Stimulated activated CD4-positive, alpha-beta T cell treated with anti-CD3 and anti-CD28 coated beads, Interleukin-4, amount 100 ng/mL, for 1 hour (primary cell): ENCODE measurements at places on chromosomes 2 and 18.

- no peak for DNase-seq
Measured at GRCh38 chr2:2187196-2187595, 143.9 kb downstream of the MYT1L start.

GRCh38 chr2:127313406-127313805, 19.5 kb upstream of the ERCC3 start:
- no peak for DNase-seq

GRCh38 chr18:78069784-78070664, 820.4 kb downstream of the GALR1 start:
- no peak for DNase-seq

GRCh38 chr2:145654746-145655145, 1134.8 kb upstream of the ZEB2 start:
- DNase-seq = no peak

DNA sequence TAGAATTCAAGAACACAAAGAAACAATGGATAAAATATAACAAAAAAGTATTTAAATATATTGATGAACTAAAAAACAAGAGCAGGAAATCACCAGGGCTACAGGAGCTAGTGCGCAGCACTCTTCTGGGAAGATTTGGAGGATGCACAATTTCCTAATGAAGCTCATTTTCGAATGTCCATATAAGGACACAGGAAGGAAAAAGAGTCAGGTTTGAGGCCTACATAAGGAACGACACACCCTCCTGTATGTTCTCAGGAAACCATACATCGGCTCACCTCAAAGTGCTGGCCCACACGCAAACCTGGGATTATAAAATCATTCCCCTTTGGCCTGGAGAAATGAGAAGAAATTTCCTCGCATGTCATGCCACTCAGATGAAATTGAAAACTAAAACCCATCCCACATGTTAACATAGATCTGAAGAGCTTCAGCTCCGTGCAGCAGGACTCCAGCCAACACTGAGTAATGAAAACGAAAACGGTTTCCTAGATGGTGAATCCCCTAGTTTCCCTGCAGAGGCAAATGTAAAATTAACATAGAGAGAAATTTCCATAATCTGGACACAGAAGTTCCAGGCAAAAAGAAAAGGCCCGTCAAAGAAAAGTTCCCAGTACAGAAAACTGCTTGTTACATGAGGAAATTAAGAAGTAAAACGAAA, 825.8 kb downstream of the SOCS6 start:
- no peak for DNase-seq

GRCh38 chr2:46229134-46230063, 67.8 kb upstream of the EPAS1 start:
- DNase-seq = no peak

GRCh38 chr2:210540900-210541289, 15.5 kb upstream of the CPS1 start:
- DNase-seq = no peak

DNA sequence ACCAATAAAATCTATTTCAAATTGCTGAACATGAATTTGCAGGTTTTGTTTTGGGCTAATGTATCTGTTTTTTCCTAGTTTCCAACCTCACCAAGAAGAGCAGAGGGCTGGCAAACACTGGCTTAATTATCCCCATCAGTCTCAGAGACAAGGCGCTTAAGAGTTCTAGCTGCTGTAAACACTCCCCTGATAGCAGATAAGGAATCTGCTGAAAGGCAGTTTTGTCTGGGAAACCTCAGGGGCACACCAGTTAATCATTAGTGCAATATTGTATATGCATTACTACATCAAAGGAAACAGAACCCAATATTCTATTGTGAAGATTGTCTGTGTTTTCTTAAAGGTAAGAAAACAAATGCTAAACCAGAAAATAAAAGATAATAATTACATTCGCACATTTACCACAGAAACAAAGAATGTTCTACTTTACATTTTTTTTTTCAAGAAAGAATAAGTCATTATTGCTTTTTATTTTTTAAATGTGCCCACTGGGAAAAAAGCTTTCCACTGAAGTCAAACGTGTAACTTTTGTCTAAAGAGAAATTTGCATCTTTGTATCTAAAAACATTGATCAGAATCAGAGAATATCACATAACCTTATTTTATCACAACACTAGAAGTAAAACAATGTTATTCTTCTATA, 179.1 kb downstream of the ERBB4 start:
- DNase-seq = no peak

GRCh38 chr2:69212238-69213028, 174.6 kb downstream of the GFPT1 start:
- no peak for DNase-seq

DNA sequence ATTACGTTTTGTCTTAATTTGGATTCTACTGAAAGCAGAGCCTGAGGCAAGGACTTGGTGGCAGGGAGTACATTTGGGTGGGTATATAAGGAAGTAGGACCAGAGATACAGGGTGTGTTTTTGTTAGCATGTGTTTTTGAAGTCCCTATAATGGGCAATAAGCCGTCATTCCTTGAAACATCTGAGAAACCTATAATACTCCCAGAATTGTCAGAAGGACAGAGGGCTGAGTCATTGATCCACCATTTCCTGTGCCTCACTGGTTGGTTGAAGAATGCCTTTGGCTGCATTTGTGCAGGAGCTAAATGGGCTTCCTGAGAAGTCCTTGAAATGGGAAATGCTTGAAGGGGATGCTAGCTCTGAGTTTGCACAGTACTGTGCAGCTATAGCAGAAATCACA, 281.8 kb upstream of the ZEB2 start:
- no peak for DNase-seq

DNA sequence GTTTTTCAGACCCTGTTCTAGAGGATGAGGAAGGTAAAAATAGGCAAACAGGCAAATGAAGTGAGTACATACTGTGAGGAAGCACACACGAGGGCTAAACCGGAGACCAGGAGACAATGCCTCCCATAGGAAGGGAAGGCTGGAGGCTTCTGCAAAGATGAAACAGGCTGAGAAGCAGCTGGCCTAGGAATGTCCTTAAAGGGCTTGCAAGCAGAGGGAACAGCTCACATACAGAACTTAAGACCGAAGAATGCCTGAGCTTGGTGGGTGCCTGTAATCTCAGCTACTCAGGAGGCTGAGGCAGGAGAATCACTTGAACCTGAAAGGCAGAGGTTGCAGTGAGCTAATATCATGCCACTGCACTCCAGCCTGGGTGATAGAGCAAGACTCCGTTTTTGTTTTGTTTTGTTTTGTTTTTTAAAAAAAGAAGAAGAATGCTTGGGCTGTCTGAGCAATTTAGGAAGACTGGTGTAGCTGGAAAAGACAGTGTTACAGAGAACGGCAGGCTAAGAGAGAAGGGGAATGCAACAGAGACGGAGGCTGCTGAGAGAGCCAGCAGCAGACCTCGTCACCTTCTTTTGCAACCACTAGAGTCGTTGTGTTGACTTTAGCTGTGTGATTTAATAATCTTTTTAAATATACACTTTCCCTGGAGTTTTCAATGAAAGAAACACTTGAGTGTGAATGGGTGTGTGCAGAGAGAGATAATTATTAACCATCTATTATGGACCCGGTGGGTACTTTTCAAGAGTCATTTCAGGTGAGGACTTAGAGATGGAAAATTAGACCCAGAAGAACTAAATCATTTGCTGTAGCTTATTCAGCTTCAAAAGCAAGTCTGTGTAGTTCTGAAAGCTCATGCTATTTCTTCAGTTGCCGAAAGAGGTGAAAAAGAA, 232.8 kb downstream of the GALR1 start:
- DNase-seq = no peak

- DNase-seq = no peak
Measured at GRCh38 chr18:79525556-79526467, 130.1 kb downstream of the NFATC1 start.

DNA sequence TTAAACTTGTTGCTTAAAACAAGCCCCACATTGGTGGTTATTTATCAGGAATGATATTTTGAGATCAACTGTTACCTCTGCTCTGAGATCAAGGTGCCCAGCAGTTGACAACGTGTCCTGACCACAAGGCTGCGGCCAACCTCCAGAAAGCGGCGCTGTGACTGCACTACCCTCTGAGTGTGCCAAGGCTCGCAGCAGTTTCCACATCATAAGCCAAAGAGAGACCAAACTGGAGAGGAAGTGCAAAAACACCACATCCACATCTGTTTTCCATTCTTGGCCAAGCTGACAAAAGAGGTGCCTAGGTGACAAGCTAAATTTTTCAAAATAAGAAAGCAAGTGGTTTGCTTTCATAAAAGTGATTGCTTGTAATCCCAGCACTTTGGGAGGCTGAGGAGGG, 410.8 kb upstream of the POU3F3 start:
- DNase-seq = no peak

DNA sequence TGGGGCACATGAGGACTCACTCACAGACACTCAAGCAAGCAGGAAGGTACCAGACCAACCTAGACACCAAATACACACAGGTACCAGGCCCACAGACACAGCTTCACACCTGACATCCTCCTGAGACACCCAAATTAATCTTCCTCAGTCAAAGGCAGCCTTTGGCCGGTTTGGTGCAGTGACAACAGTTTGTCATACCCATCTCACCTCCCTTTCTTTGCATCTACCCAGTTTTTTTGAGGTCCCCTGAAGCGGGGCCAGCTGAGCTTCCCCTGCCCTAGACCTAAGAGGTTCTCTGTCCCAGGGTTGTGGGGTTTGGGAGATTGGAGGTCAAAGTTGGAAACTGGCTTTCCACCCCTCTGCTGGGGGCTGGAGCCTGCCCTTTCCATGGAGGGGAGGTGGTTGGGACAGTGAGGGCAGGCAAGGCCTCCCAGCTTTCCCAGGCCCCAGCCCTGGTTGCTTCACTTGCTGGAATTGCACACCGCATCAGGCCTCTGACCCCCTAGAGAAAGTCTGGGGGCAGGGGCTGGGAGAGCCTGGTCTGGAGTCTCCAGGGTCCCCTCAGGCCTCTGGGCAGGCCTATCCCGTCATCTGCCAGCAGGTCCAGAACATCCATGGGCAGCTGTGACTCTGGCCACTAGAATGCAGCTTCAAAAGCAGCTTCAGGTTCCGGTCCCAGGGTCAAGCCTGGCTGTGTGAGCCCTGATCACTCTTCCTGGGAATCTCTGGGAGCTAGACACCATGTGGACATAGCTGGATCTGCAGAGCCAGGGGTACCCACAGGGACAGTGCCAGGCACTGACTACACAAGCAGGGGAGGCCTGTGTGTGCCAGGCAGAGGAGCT, 12.5 kb upstream of the TEX261 start:
- DNase-seq = no peak

DNA sequence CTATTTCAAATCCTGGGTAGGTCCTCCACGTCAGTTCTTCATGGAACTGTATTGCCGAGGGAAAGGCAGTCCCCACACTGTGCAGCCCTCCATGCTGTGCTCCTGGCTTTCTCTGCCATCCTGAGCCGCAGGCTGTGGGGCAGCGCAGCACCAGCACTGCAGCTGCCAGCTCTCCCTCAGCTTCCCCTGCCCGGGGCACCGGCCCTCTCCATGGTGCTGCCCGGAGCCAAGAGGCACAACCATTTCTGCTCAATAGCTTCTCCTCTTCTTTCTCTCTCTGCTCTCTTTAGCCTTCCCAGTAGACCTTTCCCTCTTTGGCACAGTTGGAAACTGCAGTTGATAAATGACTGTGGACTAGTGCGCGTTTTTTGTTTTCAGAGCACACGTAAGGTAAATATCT, 12.1 kb downstream of the ANKRD23 start:
- DNase-seq = no peak

DNA sequence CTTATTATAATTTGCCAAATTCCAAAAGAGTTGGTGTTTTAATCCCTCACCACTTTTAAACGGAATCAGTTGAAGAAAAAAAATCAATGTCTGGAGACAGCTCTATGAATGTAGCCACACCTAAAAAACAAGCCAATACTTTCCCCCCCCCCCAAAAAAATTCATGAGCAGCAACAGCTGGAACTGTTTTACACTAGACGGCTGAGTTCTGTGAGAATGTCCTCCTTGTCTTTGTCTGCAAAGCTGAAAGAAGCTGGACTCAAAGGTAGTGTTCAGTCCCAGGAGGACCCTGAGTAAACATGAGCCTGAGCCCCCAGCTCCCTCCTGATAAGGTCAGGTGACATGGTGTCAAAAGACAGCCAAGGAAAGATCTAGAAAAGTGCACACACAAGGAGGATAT, 68.2 kb downstream of the ZNF521 start:
- no peak for DNase-seq

DNA sequence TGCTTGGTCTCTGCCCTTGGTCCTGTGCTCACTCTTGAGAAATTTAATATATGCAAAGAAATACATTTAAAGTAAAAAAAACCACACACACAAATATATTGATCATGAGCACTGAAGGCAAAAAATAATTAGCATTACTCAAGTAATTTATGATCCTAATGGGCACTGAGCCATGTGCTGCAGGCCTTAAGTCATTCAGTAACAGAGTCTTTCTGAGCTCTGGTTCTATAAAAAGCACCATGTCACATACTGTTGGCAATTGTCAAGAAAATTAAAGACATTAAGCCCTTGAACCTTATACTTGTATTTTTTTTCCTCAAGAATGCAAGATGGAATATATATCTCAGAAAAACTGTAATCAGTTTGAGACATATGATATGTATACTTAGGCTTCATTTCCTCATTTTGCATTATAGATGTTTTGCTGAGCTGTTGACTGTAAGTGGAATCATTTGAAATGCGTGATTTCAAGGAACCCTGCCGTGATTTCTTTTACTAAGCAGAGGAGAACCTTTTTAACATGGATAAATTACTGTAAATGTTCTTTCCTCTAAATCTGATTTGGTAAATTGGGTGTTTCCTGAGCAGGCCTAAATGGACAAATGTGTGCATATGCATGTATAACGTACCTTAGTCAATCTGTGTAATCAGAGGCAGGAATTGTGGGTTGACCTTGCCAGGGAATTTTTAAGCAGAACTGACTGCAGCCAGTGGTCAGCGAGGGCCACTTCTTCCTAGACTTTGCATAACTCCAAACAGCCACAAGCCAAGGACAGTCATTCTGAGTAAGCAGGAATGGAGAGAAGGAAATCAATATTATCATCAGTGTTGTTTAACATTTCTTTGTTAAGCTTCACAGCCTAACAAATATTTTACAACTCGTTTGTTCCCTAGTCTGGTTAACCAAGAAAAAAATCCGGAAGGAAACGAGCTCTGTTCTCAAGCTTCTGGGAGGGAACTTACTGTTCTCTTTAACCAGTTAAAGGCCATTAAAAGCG, 191.5 kb upstream of the ATP5MC3 start:
- no peak for DNase-seq

DNA sequence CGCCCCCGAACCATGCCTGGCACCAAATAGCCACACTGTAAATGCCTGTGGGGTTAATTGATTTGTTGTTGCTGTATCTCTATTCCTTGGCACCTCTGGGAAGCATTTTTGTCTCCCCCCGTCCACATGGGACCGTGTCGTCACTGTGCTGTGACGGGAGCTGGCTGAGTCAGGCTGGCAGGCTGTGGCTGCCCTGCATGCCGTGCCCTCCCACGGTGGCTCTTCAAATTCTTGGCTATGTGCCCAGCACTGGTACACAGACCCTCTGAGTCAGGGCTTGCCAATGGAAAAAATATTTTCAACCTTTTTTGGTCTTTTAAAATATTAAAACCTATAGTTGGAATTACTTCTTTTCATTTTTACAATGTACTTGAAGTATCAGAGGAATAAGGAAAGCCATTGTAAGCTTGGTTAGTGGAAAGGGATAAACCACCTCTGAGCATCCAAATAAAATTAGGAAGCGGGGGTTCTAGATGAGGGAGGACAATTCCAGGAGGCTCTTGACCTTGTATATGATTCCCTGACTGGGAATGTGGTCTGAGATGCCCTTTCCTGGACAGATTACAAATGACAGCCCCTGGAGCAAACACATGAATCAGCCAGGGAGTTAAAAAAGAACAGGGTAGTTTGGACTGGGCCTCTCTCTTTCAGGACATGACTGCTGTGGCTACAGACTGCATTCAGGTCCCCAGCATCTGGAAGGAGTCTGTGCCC, 59.4 kb downstream of the DGKD start:
- peak; percentile 61 for DNase-seq

GRCh38 chr18:10536280-10536679, 10.5 kb downstream of the NAPG start:
- no peak for DNase-seq
